ENCODE measurements at places on chromosomes 1 and 21. TPM values are rescaled to one million over a fixed set of nuclear protein-coding genes. Genes with fewer than 3 reads are reported as not detected.

- DNase-seq: no peak
Observed at GRCh38 chr1:42034426-42034825, 115.7 kb upstream of the HIVEP3 start.

- no peak for DNase-seq
Observed at GRCh38 chr1:3735688-3736087, 16.6 kb upstream of the CCDC27 start.

DNA sequence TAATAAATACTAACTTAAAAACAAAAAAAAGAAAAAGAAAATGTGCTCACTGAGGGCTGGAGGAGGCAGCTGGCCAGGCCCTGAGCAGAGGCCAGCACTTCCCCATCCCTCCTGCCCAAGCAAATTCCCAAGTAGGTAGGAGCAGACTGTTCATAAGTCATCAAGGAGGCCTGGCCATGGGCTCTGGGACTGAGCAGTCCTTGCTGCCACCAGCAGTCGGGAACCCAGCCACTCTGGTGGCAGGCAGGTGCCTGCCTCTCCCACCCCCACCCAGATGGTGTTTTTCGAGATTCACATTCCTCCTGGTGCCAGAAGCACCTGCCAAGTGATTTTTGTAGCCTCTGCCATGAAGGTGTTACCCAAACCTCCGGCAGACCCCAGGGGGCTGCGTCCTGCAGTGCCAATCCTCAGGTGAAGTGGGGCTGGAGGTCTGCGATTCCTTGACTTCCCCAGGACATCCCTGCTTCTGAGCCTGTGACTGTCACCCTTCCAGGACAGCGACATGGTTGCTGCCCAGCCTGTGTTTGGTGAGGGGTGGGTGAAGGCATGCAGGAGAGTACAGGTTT, 204.2 kb upstream of the TMEM51 start:
- no peak for DNase-seq

- DNase-seq: no peak
Observed at GRCh38 chr1:23466423-23466989, 17.5 kb downstream of the ASAP3 start.

DNA sequence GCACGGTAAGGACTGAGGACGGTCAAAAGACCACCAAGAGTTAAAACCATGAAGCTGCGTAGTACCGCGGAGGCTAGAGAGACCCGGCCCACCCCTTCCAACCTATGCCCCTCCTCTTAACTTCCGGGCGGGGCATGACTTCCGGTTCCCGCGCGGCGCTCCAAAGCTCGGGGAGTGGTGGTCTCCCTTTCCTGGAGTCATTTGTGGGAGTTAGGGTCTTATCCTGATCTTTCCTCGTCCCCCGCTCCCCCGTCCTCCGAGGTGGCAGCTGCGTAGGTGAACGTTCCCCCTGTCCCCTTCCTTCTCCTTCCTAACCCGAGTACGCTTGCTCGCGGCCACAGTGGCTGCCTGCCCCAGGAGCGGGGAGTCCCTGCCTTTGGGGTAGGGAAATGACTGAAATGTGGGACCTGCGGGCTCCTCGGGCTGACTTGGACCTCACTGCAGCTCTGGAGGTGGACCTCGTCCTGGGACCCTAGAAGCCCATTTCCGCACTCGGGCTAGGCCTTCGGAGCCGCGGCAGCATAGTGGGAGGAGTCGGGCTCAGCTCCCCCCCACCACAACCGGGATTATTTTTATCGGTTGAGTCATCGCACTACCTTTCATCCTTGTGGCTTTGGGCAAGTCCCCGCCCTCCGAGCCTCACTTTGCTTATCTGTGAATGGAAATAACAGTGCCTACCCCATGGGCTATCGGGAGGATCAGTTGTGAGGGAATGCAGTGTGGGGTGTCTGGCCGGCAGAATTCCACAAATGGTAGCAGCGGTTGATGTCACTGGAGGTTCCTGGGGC, 24.1 kb downstream of the CELA3A start:
- peak; percentile 96 for DNase-seq

DNA sequence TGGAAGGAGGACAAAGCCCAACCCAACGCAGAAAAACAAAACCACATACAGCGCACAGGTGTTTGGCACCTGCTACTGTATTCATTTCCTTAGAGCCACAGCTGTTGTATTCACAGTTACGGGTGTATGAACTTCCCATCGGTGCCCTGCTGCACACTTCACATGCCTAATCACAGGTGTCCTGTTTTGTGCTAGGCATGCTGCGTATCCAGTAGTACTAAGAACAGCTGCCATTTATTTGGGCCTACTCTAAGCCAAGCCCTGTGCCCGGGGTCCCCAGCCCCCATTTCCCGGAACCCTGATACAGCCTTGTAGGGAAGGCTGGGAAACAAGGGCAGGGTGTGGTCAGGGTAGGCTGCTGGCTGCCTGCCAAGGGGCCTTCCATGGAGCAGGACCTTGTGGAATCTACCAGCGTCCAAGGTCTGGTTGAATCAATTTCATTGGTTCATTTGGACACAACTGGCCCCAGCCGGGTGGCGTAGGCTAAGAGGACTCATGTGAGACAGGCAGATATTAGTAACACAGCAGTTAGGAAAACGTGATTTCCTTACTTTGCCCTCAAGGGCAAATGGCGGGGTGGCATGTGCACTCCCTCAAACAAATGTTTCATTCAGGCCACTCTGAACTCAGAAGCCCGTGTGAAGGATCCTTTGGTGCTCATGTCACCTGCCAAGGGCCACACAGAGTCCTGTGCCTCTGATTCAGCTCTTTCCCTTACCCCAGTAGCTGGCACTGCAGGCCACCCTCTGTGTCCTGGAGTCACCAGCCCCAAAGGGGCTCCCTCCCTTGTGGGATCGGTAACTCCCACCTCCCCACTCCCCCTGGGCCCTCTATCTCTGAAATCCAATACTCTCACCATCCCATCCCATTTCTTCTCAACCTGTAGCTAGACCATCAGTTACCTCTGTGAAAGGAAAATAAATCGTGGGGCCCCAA, 986 bp upstream of the RNF186 start:
- DNase-seq: peak; percentile 45

GRCh38 chr1:229031061-229031460, 239.8 kb upstream of the RAB4A start:
- DNase-seq: no peak

DNA sequence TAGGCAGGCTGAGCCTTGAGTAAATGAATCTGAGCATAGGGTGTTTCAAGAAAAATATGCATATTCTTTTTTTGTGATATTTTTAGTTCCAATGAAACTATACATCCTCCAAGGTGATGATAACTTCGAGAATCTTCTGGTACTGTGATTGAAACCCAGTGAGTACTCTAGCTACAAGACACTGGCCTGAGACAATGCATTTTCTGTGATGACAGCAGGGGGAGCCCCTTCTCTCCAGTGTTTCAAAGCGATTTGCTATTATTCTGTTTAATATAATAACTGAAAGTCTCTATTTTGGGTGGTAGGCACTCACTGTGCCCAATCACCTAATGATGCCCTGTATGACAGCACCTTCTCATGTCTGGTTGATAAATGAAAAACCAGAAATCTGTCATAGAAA, 12.1 kb downstream of the IRF2BP2 start:
- DNase-seq: peak; percentile 58

DNA sequence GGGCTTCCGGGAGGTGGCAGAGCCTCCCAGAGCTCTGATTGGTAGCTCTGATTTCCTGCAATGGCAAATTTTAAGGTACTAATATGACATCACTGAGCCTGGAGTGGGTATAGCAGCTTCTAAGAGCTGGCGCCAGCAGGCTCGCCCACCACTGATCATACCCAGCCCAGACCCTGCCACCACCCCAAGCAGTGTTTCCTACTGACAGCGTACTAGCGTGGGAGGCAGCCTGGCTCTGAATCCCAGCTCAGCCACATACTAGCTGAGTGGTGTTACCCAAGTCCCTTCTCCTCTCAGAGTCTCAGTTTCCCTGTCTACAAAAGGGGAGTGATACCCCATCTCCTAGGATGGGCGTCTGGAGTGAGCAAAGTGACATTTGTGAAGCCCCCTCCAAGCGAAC, 13.0 kb upstream of the ALDH4A1 start:
- DNase-seq: no peak

DNA sequence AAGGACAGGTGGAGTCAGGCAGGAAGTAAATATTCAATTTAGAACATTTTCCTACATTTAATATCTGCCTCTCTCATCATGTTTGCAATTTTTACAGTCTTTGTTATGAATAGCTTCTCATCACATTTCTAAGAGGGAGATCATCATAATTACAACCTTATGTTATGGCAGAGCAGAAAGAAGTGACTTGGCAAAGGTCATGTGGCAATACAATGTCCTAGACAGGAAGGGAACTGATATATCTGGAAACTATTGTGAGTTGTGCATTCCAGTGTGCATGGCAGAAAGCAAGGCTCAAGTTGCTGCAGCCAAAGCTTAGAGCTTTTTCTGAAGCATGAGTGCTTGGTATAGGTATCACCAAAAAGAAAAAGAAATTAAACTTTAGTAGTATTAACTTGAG, 43.8 kb upstream of the PRRX1 start:
- DNase-seq: peak; percentile 44

DNA sequence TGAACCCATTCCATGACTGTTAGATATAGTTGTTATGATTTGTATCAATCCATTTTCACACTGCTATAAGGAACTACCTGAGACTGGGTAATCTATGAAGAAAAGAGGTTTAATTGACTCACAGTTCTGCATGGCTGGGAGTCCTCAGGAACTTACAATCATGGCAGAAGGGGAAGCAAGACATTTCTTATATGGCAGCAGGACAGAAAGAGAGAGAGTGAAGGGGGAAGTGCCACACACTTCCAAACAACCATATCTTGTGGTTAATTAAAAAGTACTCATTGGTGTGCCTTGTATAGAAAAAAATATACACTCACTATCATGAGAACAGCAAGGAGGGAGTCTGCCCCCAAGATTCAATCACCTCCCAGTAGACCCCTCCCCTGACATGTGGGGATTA, 137.6 kb upstream of the NBPF11 start:
- no peak for DNase-seq

DNA sequence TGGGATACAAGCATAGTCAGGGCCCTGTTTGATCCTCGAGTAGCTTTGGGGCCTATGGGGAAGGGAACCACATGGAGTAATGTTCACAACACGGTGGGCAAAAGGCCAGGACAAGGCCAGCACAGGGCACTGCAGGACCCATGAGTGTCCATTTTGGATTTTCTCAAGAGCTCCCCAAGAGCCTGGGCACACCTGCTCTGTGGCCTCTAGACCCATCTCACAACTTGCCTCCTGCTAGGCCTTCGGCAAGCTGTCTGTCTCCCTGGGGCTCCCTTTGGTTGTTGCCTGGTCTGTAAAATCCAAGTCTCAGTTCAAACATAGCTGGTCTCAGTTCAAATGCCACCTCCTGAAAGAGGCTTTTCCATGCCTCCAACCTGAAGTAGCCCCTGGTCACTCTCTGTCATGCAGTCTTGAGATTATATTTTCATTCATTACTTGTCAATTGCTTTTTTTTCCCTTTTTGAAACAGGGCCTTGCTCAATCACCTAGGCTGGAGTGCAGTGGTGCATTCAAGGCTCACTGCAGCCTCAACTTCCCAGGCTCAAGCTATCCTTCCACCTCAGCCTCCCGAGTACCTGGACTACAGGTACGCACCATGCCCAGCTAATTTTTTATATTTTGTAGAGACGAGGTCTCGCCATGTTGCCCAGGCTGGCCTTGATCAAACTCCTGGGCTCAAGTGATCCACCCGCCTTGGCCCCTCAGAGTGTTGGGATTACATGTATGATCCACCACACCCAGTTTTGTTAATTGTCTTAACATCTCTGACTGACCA, 107.4 kb downstream of the MATN1 start:
- no peak for DNase-seq

GRCh38 chr1:164609089-164609488, 50.1 kb downstream of the PBX1 start:
- DNase-seq: peak; percentile 55

- peak; percentile 95 for DNase-seq
Observed at GRCh38 chr1:156663178-156663577, 14.0 kb downstream of the NES start.

DNA sequence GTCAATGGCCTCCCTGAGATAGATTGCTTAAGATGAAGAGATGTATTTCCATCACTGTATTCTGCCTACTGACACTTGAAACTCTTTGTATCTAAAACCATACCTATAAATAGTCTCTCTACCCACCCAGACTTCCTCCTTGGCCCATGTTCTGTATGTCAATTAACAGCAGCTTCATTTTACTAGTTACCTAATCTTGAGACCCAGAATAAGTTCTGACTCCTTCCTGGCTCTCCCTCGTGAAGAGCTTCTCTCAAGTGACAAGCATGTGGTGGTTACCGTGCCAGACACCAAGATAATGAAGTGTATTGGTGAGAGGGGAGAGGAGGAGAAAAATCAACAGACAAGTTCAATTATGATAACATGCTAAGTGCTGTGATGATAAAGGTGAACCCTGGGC, 128.8 kb upstream of the RAVER2 start:
- peak; percentile 33 for DNase-seq

GRCh38 chr1:71377886-71378285, 297.1 kb upstream of the ZRANB2 start:
- no peak for DNase-seq

- no peak for DNase-seq
Observed at GRCh38 chr1:208059409-208060001, 148.6 kb upstream of the CD34 start.

GRCh38 chr1:186670297-186671135, 9.7 kb downstream of the PTGS2 start:
- no peak for DNase-seq

DNA sequence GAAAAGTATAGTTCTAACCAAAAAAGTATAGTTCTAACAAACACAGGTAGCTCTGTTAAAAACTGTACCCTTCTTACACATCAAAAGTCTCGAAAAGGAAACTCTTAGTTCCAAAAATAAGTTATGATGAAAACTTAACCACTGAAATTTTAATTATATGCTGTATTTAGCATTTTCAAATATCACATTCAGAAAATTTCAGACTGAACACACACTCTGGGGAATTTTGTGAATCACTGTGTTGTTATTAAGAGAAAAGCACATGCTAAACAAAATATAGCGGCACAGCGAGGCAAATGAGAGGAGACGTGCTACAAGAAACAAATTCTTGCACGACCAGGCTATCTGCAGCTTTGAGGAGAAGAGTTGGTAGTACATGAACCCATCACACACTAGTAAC, 30.4 kb downstream of the VAV3 start:
- DNase-seq: no peak

Gene AMY1A
- total RNA-seq: not detected

Gene C1orf167
- 20.6 TPM for total RNA-seq

Gene ANGPTL7
- total RNA-seq: 1.2 TPM

Gene KMO
- total RNA-seq: 0.27 TPM

Gene LIX1L
- 23.4 TPM for total RNA-seq

Gene C1orf210
- total RNA-seq: not detected

Gene MROH7
- total RNA-seq: 4.3 TPM

Gene TRPM2
- 0.89 TPM for total RNA-seq

Gene MYCL
- total RNA-seq: 2.4 TPM

Measured in muscle of leg (tissue), 16 donors.